ENCODE measurements at places on chromosomes 4 and X. TPM values are rescaled to one million over a fixed set of nuclear protein-coding genes. Genes with fewer than 3 reads are reported as not detected.

DNA sequence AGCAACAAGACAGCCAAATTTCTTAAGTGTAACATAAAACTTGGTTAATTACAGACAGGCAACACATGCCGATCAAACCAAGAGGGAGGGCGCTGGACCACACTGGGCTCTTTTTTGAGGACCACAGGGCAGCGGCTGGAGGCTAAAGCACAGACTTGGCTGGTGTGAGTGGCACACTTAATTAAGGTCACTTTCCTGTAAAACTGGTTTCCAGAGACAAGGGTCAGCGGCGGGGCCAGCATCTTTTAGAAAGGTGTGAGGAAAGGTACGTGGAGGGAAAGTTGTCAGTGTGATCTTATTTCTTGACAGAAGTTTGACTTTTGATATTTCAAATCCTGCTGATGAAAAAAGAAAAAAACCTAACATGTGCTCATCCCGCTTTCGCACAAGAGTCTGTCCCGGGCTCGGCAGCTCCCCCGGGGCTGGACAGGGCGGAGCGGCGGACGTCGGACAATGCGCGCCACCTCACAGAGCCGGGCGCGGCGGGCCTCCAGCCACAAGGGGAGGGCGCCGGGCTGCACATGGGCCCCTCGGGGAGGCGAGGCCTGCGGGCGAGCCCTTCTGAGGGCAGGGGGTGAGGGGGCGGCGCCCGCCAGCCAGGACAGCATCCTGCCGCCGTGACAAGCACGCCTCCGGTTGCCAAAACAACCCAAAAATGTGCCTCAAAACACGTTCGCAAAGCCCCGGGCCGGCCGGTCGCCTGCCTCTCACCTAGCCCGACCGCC, 660 bp upstream of the HSPA4L start:
- H3K36me3 ChIP-seq, result peaks cover 2% of the 10 kb centered on the region
- H3K4me1 ChIP-seq, result no peaks in the 10 kb centered on the region
- H3K27me3 ChIP-seq, result no peaks in the 10 kb centered on the region
- peak overlapping the region; percentile 54 for H3K4me3 ChIP-seq

DNA sequence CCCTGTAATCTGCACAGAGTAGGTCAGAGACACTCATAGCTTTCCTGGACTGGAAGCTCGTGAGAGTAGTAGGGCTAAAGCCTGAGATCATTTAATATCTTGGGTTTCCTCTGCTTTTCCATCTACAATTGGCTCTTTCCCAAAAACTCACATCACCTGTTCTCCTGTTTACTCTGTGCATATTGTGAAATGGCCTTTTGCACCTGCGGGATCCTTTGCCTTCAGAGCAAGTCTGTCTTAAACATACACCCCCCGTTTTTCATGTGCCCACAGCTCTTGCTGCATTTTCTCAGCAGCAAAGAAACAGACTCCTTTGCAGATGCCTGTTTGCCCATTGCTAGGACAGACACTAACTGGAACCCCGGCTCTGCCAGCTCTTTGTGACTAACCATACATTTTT, 608.3 kb upstream of the PCDH10 start:
- no peaks in the 10 kb centered on the region for H3K4me1 ChIP-seq
- no peaks in the 10 kb centered on the region for H3K36me3 ChIP-seq
- no peak for DNase-seq
- no peak overlapping the region for H3K27ac ChIP-seq
- H3K27me3 ChIP-seq, result no peaks in the 10 kb centered on the region
- H3K4me3 ChIP-seq, result no peak overlapping the region

- peaks cover 9% of the 10 kb centered on the region for H3K4me1 ChIP-seq
- H3K4me3 ChIP-seq, result no peak overlapping the region
- no peak overlapping the region for H3K27ac ChIP-seq
These were observed 56.0 kb downstream of the TMEM131L start for GRCh38 chr4:153521999-153522801.

GRCh38 chrX:74179071-74179470, 124.9 kb upstream of the ZCCHC13 start:
- no peaks in the 10 kb centered on the region for H3K36me3 ChIP-seq
- H3K4me3 ChIP-seq, result no peak overlapping the region
- H3K4me1 ChIP-seq, result no peaks in the 10 kb centered on the region
- H3K27ac ChIP-seq, result no peak overlapping the region
- H3K27me3 ChIP-seq, result peaks cover 6% of the 10 kb centered on the region
- DNase-seq, result no peak

- H3K27ac ChIP-seq, result no peak overlapping the region
- H3K27me3 ChIP-seq, result no peaks in the 10 kb centered on the region
- H3K4me3 ChIP-seq, result no peak overlapping the region
- H3K36me3 ChIP-seq, result no peaks in the 10 kb centered on the region
These were observed 262.1 kb upstream of the CXXC4 start for GRCh38 chr4:104756837-104757236.

- no peak for DNase-seq
- no peak overlapping the region for H3K4me3 ChIP-seq
- H3K36me3 ChIP-seq, result no peaks in the 10 kb centered on the region
- H3K27ac ChIP-seq, result no peak overlapping the region
- H3K4me1 ChIP-seq, result no peaks in the 10 kb centered on the region
These were observed 217.1 kb downstream of the ZNF674 start for GRCh38 chrX:46328133-46328532.

DNA sequence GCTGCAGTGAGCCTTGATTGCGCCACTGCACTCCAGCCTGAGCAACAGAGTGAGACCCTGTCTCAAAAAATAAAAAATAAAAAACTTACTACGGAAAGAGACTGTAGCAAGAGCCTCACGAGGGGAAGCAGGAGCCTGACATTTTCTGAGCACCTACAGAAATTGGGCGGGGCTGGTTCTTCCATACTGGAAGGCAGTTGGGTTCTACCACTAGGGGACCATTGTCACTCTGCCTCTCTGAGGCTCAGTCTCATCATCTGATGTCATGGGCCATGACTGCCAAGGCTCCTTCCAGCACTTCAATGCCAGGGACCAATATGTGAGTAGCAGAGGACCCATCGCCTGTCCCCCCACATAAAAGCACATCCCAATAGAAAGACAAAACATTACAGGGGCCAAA, 8.2 kb downstream of the SH3KBP1 start:
- no peaks in the 10 kb centered on the region for H3K27me3 ChIP-seq
- H3K4me3 ChIP-seq, result no peak overlapping the region

- no peak for DNase-seq
- no peak overlapping the region for H3K4me3 ChIP-seq
- no peak overlapping the region for H3K27ac ChIP-seq
- no peaks in the 10 kb centered on the region for H3K4me1 ChIP-seq
- peaks cover 34% of the 10 kb centered on the region for H3K36me3 ChIP-seq
These were observed 17.1 kb downstream of the GAK start for GRCh38 chr4:915041-915474.

GRCh38 chrX:128804828-128805227, 718.5 kb downstream of the SMARCA1 start:
- no peak overlapping the region for H3K4me3 ChIP-seq
- H3K27ac ChIP-seq, result no peak overlapping the region

GRCh38 chr4:135718019-135718418, 1516.4 kb upstream of the PABPC4L start:
- H3K4me1 ChIP-seq, result no peaks in the 10 kb centered on the region
- no peak for DNase-seq
- no peak overlapping the region for H3K4me3 ChIP-seq
- H3K36me3 ChIP-seq, result no peaks in the 10 kb centered on the region
- no peak overlapping the region for H3K27ac ChIP-seq

- no peaks in the 10 kb centered on the region for H3K4me1 ChIP-seq
- DNase-seq, result no peak
- H3K27ac ChIP-seq, result no peak overlapping the region
- no peaks in the 10 kb centered on the region for H3K36me3 ChIP-seq
These were observed 1600.8 kb downstream of the ARAP2 start for GRCh38 chr4:34643476-34643875.

DNA sequence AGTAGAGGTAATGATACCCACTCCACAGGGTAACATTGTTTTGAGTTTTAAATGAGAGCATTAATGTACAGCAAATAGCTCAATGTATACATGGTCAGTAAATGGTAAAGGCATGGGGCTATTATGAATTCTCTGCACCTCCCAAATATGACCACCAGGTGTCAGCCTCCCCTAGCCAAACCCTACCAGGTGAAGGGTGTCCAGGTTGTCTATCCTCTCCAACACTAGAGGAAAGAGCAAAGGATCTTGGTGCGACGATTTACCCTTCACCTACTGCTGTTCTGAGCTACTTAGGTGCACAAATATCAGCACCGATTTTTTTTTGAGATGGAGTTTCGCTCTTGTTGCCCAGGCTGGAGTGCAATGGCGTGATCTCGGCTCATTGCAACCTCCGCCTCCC, 26.5 kb upstream of the XIAP start:
- H3K4me1 ChIP-seq, result no peaks in the 10 kb centered on the region
- H3K4me3 ChIP-seq, result no peak overlapping the region
- DNase-seq, result peak; percentile 72
- no peak overlapping the region for H3K27ac ChIP-seq
- no peaks in the 10 kb centered on the region for H3K36me3 ChIP-seq

DNA sequence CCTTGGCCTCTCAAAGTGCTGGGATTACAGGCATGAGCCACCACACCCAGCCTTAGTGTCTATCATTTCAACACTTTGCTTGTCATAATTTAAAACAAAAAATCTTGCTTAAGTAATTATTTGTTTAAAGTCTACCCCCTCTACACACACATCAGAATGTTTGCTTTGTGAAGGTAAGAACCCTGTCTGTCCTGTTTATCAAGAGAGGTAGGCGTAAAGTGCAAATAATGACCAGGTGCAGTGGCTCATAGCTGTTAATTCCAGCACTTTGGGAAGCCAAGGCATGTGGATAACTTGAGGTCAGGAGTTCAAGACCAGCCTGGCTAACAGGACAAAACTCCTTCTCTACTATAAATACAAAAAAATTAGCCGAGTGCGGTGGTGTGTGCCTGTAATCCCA, 326.7 kb upstream of the CLNK start:
- no peaks in the 10 kb centered on the region for H3K36me3 ChIP-seq
- no peaks in the 10 kb centered on the region for H3K27me3 ChIP-seq
- no peak overlapping the region for H3K27ac ChIP-seq
- no peak overlapping the region for H3K4me3 ChIP-seq
- H3K4me1 ChIP-seq, result no peaks in the 10 kb centered on the region

- H3K27ac ChIP-seq, result no peak overlapping the region
- no peaks in the 10 kb centered on the region for H3K36me3 ChIP-seq
- no peak overlapping the region for H3K4me3 ChIP-seq
- H3K4me1 ChIP-seq, result no peaks in the 10 kb centered on the region
- H3K27me3 ChIP-seq, result no peaks in the 10 kb centered on the region
These were observed 118.9 kb downstream of the TMA16 start for GRCh38 chr4:163613383-163613782.

The DCAF8L2 gene
- not detected for polyA plus RNA-seq

- no peaks in the 10 kb centered on the region for H3K36me3 ChIP-seq
- no peaks in the 10 kb centered on the region for H3K4me1 ChIP-seq
- H3K27me3 ChIP-seq, result no peaks in the 10 kb centered on the region
- no peak overlapping the region for H3K27ac ChIP-seq
These were observed 157.4 kb upstream of the PDE5A start for GRCh38 chr4:119785963-119786362.

DNA sequence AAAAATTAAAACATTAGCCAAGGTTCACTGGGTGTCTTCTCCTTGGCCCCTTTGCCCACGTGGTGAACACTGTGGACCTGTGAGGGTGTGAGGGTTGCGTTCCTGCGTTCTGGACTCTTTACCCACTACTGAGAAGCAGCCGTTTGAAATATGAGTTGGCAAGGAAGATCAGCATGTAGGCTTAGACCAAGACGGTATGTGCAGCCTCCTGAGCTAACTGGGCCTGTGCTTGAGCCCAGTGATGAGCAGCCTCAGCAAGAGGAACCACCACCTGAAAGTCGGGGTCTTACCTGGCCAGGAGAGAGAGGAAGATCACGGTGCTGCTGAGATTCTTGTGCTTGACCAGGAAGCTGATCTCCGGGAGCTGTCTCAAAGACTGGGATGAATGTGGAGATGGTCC, 19.5 kb downstream of the RGS12 start:
- no peaks in the 10 kb centered on the region for H3K4me1 ChIP-seq
- no peaks in the 10 kb centered on the region for H3K27me3 ChIP-seq
- H3K4me3 ChIP-seq, result no peak overlapping the region
- H3K27ac ChIP-seq, result no peak overlapping the region
- H3K36me3 ChIP-seq, result no peaks in the 10 kb centered on the region
- no peak for DNase-seq

The KIAA0232 gene
- polyA plus RNA-seq, result 10.1 TPM

DNA sequence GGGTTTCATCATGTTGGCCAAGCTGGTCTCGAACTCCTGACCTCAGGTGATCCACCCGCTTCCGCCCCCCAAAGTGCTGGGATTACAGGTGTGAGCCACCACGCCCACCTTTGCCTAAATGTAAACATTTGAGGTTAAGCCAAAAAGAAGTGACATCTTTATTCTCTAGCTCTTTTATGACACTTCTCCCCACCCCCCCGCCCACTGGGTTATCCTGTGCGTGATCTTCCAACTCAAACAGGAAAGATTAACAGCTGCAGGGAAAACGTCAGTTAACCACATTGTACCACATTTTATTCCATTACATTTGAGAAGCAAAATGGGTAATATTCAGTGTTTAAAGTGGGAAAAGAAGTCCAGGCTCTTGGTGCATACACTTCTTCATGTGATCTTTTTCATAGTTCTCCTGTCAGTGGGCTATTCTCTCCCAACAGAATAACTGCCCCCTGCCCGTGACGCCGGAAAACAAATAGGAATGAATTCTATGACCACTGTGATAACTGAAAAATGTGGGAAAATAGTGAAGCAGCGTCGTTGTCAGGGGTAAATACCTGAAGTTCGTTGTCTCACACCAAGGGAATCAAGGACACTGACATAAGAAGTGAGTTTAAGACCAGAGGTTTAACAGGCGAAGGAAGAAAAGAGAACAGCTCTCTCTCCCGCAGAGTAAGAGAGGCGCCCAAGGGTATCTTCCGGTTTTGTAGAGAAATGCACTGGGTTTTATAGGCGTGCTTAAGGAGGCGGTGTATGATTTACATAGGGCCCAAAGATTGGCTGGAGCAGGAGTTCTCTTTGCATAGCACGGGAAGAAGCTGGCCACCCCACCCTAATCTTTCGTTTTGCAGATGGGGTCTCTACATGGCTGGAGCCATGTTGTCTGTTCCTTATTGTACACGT, 9.7 kb upstream of the SRD5A3 start:
- no peaks in the 10 kb centered on the region for H3K27me3 ChIP-seq
- DNase-seq, result no peak
- peak overlapping the region; percentile 33 for H3K27ac ChIP-seq
- no peak overlapping the region for H3K4me3 ChIP-seq
- no peaks in the 10 kb centered on the region for H3K36me3 ChIP-seq

GRCh38 chr4:162056990-162057389, 106.8 kb downstream of the FSTL5 start:
- H3K27ac ChIP-seq, result no peak overlapping the region
- no peaks in the 10 kb centered on the region for H3K27me3 ChIP-seq
- no peak for DNase-seq

The GIMD1 gene
- polyA plus RNA-seq, result not detected

- no peak overlapping the region for H3K4me3 ChIP-seq
- no peak overlapping the region for H3K27ac ChIP-seq
- H3K27me3 ChIP-seq, result no peaks in the 10 kb centered on the region
- DNase-seq, result no peak
- peaks cover 87% of the 10 kb centered on the region for H3K36me3 ChIP-seq
- no peaks in the 10 kb centered on the region for H3K4me1 ChIP-seq
These were observed 33.7 kb downstream of the DHX15 start for GRCh38 chr4:24550441-24551175.

The TXK gene
- 0.16 TPM for polyA plus RNA-seq

The VCX3B gene
- 3.2 TPM for polyA plus RNA-seq

Measured in K562 (cell line).